ENCODE measurements at places on chromosomes 5 and 9.

DNA sequence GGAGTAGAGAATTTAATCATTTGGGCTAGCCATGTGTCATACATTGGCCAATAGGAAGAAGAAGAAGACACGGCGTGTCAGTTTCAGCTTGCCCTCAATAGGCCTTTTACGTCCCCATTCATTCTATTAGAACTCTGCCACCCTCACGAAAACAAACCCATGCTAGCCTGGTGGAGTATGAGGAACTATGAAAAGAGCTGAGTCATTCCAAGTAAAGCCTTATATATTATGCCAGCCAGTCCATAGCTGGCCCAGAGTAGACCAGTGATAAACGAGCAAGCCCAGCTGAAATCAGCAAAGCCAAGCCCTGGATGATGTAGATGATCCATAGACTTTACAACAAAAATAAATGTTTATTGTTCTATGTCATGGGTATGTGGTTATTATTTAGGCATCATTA is 895.1 kb downstream of the TLE1 start:
- DNase-seq: no peak

- peak; percentile 69 for DNase-seq
Observed at GRCh38 chr5:150320044-150320613, 17.4 kb upstream of the ARSI start.

DNA sequence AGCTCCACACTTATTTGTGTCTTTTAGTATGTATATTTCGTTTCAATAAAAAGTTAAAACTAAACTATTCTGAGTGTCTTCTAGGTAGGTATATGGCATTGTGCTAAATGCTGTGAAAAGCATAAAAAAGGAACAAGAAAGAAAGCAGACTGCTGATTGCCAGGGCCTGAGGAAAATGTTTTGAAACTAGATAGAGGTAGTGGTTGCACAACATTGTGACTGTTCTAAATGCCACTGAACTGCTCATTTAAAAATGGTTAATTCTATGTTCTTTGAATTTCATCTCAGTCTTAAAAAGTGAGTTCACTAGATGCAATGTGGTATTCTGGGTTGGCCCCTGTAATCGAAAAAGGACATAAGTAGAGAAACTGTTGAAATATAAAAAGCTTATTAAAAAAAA is 2.6 kb upstream of the ALAD start:
- no peak for DNase-seq

GRCh38 chr5:153953411-153953810 is 85.3 kb downstream of the FAM114A2 start:
- no peak for DNase-seq

DNA sequence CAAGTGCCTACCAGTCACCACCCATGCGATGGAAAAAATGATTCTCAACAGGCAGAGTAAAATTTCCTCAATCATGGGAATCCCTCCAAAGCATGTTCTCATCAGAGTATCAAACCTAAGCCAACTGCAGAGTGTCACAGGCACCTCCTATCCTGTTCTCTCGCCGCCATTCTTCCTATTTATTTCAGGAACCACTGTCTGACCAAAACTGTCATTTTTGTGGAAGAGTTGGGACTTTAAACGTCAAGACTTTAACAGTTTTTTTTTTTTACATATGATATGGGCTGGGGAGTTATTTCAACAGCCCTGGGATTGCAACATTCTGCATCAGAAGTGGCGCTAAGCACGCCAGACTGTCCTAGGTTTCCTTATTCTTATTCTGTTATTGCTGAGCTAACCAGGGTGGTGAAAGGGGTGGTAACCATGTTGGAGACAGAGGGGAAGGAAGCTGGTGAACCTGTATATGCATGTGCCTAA is 29.5 kb downstream of the PFDN1 start:
- DNase-seq: no peak

DNA sequence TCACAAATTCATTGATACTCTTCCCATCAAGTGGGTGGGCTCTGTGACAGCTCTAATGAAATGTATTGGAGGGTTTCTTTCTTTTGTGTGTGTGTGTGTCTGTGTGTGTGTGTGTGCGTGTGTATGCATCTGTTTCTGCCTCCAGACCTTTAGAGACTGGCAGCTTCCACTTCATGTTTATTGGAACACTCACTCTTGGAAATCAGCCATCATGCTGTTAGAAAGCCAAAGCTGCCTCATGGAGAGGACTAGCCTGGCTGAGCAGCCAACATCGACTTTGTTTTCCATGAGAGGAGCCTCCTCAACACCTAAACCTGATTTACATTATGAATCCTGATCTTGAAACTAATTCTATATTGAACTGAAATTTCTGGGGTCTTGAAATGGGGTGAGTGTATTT is 128.5 kb upstream of the FAM174A start:
- no peak for DNase-seq

DNA sequence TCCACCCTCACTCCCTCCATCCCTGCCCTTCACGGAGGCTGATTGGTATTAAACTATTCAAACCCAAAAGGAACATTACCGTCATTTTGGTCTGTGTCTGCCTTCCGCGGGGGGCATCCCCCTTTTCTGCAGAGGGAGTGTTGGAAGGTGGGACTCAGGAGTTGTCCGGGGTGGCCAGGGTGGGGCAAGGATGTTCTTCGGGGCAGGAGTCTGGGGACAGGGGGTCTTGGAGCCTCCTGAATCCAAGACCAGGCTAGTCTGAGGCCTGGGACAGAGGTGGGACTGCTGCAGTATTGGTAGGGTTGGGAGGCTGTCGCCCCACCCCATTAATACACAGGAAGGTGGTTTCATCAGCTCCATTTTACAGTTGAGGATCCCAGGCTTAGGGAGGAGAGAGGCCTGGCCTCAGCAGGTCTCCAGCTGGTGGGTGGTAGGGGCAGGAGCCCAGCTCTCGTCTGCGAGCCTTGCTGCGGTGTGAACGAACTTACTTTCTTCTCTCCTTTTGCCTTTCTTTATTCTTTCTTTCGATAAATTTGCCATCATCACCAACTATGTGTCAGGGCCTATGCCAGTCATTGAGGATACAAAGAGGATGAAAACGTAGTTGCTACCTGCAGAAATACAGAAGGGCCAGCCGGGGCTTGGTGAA is 33.8 kb downstream of the DAB2IP start:
- DNase-seq: no peak

- no peak for DNase-seq
Observed at GRCh38 chr9:104746798-104747197, 685 bp upstream of the NIPSNAP3A start.

- DNase-seq: no peak
Observed at GRCh38 chr5:137594717-137595116, 95.6 kb upstream of the SPOCK1 start.

DNA sequence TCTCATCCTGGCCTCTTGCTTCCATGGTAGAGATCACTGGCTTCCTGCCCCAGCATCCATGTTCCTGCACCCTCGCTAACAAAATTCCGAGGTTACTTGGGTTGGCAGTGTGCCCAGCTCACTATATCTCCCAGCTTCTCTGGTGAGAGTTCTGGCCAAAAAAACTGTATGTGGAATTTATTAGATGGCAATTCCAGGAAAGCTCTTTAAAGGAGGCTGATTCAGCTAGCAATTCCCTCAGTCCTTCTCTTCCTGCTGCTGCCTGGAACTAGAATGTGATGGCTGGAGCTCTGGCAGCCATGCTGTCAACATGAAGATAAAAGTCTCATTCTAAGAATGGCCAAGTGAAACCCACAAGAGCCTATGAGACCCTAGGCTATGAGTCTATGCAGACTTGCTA is 88.8 kb downstream of the SECISBP2 start:
- no peak for DNase-seq

DNA sequence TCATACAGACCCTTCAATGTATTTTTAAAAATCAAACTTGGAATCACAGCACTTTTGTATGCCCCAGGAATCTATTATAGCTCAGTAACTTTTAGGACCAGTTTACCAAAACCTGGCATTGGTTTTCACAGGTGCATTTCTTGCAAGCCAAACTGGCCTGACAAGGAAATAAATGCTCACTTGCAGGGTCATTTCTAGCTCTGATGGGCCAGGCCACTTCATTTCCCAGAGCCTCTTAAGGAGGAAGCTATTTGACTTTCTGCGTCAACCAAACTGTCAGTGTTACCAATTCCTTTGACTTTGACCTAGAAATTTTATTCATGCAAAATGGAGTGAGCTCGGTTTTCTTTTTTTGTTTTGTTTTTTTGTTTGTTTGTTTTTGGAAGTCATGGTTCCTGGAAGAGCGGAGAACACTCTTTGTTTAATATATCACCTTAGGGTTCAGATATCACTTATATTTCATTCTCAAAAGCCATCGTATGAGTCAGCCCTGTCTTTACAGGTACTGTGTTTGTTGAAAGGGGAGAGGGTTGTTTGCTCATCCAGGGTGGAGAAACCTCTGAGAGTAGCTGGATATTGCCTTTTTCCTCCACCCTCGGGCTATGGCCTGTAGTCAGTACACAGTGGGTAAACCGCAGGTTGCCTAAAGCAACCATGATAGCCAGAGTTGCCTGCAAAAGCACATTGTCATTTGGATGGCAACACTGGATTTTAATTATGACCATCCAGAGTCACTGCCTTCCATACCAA is 58.9 kb downstream of the GNA14 start:
- no peak for DNase-seq

GRCh38 chr9:117120061-117120460 is 294.8 kb downstream of the ASTN2 start:
- no peak for DNase-seq

DNA sequence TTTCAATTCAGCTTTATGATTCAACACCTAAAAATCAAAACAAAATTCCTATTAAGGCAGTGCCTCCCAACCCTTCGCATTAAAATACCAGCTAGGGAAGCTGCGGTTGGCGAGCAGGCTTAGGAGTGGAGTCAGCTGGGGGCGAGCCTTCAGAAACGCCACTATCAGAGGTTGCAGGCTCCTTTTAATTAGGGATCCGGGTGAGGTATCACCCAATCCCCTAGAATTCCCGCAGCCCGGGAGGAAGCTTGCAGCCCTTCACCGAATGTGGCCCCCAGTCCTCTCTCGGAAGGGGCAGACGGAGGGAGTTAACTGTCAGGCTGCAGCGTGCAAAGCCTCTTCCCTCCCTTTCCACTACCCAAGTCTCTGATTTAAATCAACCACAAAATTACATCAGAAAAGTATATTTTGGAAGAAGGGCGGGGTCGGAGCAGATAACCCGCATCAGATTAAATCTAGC is 1.7 kb downstream of the STC2 start:
- DNase-seq: no peak

DNA sequence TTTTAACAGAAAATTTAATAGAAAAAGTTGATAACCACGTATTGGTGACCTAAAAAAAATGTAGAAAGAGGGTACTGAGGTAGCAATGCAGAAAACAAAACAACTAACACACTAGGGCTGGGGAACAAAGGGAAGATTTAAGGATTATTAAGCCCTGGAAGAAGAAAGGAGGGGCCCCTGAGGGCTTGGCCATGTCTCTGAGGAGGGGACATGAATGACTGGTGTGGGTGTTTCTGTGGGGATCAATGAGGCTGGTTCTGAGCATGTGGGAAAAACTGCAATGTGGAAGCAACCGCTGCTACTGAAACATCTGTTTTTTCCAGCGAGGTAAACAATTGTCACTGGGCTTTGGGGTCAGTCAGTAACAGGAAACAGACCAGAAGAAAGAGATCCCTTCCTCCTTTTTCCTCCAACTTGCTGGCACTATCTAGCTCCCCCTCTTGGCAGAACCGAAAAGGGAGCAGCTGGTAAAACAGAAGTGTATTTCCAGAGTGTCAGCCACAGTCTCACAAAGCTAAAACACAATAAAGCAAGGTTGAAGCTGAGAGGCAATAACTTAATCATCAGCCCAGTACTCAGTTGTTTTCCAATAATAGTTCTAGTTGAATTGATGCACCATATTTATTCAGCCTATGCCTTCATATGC is 48.3 kb downstream of the ATPSCKMT start:
- no peak for DNase-seq

DNA sequence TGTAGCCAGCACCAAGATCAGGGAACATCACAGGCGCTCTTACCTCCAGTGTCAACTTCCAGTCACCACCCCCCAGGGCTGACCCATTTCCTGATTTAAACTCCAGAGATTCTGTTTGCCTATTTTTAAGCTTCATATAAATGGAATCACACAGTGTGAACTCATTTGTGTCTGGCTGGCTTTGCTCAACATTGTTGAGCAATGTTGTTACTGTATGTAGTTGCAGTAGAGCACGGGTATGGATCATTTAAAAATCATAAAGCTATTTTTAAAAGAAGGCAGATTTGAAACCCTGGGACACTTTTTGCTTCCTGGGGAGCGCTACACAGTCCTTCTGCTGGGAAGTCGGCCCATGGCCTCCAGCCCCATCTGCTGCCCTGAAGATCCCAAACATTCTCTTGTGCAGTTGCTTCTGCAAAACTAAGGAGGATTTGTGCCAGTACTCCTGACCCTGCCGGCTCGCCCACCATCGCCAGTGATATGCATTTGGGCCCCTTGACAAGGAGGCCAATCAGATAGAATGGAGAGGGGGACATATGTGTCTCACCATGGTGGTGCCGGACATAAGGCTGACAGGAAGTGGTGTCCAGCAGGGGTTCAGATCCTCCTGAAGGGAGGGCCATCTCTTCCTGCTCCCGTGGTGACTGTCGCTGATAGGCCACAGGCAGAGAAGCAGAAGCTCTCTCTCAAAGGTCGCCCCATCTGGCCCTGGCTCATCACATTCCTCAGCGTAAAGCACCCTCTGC is 13.3 kb downstream of the DCANP1 start:
- no peak for DNase-seq

DNA sequence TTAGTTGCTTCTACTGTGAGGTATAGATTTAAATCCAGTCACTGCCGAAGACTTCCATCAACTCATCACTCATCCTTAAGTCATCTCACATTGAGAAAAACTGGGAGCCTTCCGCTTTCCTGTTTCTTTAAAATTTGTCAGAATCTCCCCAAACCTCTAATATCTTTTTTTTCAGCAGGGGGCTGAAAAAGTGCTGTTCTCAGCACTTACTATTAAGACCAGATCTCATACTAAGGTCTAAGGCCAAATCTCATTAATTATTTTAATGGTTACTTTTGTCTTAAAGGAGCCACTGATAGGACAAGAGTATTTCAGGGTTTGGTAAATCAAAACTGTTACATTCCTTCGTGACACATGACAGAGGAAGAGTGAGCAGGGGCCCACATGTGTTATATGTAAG is 134.6 kb upstream of the PRSS3 start:
- DNase-seq: no peak

DNA sequence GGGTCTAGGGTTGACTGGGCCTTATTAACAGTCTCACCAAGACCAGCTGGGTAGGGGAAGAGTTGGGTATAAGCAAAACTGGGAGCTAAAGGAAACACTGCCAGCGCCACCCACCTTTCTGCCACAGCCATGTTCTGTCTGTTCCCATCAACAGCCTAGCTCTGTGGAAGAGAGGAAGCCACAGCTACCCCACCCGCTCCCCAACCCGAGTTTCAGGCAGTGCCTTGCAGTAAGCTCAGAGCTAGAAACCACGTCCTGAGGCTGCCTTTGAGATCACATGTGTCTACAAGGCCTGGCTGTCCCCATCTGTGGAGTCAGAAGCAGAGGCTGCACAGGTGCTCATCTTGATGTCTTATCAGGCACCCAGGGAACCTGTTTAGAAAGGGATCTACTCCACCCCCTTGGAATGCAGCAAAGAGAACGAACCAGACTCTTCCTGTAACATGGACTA is 15.3 kb downstream of the HNRNPH1 start:
- no peak for DNase-seq
